ENCODE measurements at places on chromosomes 5 and 9. TPM values are rescaled to one million over a fixed set of nuclear protein-coding genes. Genes with fewer than 3 reads are reported as not detected.

The CHSY3 gene
- not detected for total RNA-seq

The COL5A1 gene
- 1.3 TPM for total RNA-seq

The DEPDC1B gene
- 37.9 TPM for total RNA-seq

The ESM1 gene
- total RNA-seq = not detected

The GLRA1 gene
- total RNA-seq = not detected

The TMEM252 gene
- total RNA-seq = not detected

- ATAC-seq = no peak
Measured at GRCh38 chr5:124825250-124825982, 79.0 kb upstream of the ZNF608 start.

DNA sequence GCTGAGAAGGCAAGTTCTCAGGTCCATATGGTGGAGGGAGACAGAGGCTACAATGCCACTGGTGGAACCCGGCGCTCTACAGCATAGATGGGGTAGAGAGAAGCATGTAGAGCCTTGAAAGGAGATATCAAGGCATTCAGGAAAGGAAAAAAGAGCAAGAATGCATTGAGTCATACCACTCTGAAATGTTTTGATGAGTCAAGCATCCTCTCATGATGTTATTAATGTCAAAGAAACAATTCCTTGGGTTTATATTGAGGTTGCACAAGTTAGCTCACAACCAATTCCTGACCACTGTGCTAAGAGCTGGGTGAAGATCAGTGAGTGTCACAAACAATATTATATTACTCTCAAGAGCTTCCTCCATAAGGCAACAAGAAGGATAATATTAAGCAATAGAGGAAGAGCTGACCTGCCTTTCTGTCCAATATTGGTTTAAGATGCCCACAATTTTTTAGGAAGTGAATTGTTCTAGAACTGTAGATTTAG, 178.0 kb downstream of the RFK start:
- ATAC-seq = peak; percentile 23

- no peak for ATAC-seq
Measured at GRCh38 chr9:137076636-137077009, 694 bp upstream of the UAP1L1 start.

DNA sequence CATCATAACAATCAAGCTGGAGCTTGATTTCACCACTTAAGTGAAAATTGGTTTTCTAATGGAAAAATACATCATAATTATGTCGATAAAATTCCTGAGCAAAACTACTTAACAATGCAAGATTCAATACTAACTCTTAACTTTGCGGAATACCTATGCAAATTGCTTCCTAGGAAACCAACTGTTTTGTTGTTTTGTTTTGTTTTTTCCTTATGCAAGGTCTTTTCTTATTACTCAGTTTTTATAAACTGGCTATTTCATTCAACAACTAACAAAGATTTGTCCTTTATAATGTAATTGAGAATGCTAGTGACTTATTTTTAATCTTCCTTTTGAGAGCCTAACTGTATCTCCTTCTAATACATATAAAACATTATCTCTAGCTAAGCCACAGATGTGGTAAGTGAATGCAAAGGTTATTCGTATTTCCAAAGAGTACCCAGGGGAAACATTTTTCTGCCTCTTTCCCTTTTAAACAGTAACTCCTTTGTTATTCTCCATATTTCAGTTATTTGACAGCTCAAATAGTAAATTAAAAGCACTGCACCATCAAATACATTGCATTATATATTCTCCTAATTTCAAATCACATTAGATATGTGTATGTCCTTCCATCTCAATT, 609.4 kb downstream of the SLCO4C1 start:
- ATAC-seq = no peak

Measured in activated T-helper 17 cell treated with anti-CD3 and anti-CD28 coated beads, Interleukin-2, amount 50 U/mL, for 72 hours (primary cell).